ENCODE measurements at places on chromosomes 3 and 15.

- no peak for DNase-seq
These were observed 2.0 kb downstream of the EPHB3 start for GRCh38 chr3:184563561-184563925.

DNA sequence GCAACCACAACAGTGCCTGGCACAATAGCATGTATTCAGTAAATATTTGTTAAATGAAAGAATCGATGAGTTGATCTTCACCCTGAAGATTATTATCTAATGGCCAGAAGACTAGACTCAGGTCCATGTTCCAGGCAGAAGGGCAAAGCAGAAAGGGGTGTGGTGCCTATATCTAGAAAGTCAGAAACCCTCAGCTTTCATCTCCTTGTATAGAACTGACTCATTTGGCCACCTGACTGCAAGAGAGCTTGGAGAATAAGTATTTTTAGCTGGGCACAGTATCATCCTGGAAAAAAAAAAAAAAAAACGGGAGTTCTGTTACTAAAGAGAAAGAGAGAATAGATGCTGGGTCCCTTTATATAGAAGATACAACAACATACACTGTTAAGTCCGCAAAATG lies 69.7 kb upstream of the SPRED1 start:
- DNase-seq: no peak

GRCh38 chr15:58369261-58369701 lies 62.5 kb upstream of the LIPC start:
- DNase-seq: peak; percentile 49

- DNase-seq: no peak
These were observed 83.1 kb upstream of the PRR20G start for GRCh38 chr3:127370906-127371305.

DNA sequence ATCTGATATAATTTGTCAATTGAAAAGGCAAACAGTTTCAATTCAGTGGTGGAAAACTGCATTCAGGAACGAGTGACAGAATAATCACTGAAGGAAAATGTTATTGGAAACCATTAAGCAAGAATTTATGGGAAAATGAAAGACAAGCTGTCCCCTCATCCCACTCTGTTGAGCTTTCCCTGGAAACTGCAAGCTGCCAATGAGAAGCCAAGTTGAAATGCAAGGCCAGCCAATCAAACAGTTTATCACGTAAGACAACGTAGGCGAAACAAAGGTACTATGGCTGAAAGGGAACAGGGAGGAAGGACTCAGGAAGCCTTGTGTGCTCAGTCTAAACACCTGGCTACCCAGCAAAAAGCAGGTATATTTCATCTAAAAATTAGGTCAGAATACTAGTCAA lies 187.9 kb upstream of the ATP10A start:
- DNase-seq: no peak

- no peak for DNase-seq
These were observed 247.6 kb upstream of the PROK2 start for GRCh38 chr3:72032441-72033135.

- DNase-seq: no peak
These were observed 91.2 kb upstream of the PHLDB2 start for GRCh38 chr3:111767756-111768445.

- peak; percentile 86 for DNase-seq
These were observed at the start of gene ZNF148 for GRCh38 chr3:125374996-125375941. TSS of gene ZNF148 (minus strand) at chr3:125375325. CDS start at chr3:125313640, 61,685 bp downstream.

DNA sequence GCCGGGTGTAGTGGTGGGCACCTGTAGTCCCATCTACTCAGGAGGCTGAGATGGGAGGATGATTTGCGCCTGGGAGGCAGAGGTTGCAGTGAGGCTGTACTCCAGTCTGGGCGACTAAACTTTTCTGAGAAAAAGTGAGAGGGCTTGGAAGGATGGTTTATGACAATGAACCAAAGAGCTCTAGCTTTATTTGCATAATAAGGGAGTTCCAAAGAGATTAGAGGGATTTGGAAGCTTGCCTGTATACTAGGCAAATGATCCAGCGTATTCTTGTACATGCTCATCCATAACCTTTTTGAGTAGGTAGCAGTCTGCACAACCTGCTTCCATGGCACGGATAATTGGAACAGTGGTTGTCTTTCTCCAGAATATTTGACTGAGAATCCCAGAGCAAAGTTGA lies 251.1 kb downstream of the CHL1 start:
- DNase-seq: no peak

DNA sequence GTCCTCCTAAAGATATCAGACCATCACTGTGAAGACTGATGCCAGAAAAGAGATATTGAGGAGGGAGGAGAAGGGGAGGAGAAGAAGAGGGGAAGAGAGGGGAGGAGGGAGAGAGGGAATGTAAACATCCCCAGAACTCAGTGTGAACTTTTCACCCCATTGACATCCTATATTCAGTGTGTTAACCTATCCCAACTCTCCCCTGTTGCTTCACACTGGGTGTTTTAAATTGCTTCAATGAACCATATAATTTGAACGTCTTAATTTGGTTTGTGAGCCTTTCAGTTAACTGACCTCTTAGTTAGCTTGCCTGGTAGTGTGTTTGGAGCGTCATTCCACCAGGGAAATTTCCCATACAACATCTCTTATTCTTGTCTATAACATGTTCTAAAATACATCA lies 29.8 kb upstream of the PTPRG start:
- no peak for DNase-seq

- no peak for DNase-seq
These were observed 854.5 kb upstream of the CFAP20DC start for GRCh38 chr3:59904296-59904695.

DNA sequence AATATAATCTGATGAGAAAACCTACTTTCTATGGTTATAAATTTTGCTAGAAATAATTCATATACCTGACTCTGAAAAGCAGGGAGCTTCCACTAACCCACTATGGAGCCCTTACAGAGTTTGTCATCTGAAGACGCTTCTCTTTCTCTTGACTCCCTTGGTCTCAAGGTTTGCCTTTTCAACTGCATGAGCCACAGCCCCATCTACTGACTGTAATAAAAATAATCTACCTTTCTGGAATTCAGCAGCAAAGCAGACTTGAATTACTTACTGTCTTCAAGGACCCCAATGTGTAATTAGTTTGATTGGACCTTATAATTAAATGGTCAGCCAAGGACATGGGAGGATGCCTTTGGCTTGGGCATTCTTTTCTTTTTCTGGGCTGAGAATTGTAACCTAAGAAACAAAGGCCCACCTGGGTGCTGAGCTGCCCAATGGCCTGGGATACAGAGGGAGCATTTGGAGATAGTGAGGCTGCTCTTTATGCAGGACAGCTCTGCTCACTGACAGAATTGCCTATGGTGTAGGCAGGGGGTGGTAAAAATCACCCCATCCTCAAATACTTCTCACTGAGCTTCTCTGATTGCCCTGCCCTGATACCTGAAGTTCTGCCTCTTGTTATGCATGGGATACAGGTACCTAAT lies 178.6 kb upstream of the TRIM42 start:
- peak; percentile 25 for DNase-seq

DNA sequence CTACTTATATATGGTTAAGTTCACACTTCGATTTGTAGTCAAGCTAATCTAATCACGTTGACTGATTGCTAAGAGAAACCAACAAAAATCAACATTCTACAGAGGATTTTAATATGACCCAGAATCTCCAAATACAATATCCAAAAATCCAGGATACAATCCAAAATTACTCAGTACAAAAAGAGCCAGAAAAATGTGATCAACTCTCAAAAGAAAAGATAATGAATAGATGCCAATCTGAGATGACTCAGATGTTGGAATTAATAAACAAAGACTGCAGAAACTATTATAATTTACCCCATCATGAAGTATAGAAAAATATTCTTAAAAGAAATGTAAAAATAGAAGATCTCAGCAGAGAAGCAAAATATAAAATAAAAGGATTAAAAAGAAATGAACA lies 22.3 kb downstream of the HACL1 start:
- DNase-seq: peak; percentile 55

- peak; percentile 63 for DNase-seq
These were observed 63.8 kb downstream of the GMPS start for GRCh38 chr3:155934230-155934629.

GRCh38 chr15:88571153-88571851 lies 24.8 kb upstream of the DET1 start:
- DNase-seq: no peak

DNA sequence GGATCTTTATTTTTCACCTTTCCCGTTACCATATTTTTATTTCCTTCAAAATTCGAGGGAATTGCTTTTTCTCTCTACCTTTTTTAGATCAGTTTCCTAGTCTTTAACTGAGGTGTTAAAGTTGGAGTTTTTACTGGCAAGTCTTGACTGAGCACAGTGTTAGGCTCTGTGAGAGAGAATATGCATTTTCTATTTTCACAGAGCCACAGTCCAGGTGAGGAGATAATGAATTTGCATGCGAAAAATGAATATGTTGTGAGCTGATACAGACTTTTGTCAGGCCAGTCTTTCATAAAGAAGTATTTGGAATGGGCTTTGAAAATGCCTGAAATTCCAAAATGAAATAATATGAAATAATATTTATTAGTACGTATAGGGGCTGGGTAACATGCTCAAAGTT lies 31.9 kb downstream of the MME start:
- no peak for DNase-seq

GRCh38 chr3:5013021-5013906 lies 34.0 kb downstream of the BHLHE40 start:
- peak; percentile 41 for DNase-seq

DNA sequence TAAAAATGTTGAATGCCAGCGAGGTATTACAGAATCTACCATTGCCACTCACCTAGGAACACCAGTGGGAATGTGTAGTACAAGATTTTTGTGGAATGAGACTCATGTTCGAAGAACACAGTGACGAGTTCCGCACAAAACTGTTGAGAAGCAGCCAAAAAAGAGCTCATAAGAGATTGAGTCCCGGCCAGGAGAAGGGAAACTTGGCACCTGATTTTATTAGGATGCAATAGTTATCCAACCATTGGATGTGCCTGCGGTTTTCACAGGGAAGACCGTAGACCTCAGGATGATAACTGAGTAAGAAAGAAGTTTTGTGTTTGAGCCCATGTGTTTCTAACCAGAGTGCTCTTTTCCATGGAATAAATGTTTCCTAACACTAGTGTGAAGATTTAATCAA lies 88.9 kb downstream of the PTPRG start:
- DNase-seq: peak; percentile 53

- no peak for DNase-seq
These were observed 54.5 kb upstream of the ABHD17C start for GRCh38 chr15:80640531-80641121.

- no peak for DNase-seq
These were observed 11.5 kb downstream of the SEMA3F start for GRCh38 chr3:50166620-50167019.

DNA sequence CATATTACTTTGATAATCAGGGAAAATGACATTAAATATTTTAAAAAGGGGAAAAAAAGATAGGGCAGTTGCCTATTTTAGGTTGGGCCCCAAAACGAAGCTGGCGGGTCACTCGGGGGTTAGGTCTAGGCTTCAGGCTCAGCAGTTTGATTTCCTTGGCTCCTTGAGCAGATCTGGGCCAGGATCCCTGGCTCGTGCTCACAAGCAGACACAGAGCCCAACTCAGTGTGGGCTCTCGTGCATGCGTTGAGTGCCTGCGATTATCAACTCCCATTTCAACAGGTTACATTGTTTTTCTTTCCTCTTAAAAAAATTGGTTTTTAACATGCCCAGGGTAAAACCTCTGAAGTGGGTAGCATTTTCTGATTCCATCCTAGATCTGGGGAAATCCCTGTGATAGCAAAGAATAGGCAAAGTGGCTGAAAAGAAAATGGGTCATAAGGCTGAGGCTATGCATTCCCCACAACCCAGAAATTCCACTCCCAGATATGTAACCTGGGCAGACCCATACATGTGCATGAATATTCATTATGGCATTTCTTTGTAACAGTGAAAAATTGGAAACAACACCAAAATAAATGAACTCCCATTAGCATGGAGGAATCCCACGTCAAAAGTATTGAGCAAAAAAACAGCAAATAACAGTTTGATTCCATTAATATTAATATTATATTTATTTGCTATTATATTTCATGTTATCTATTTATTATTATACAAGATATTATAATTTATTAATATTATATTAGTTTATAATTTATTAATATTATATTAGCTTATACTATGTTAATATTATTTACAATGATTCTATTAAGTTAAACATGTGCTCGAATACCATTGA lies 27.8 kb downstream of the FAM43A start:
- no peak for DNase-seq

DNA sequence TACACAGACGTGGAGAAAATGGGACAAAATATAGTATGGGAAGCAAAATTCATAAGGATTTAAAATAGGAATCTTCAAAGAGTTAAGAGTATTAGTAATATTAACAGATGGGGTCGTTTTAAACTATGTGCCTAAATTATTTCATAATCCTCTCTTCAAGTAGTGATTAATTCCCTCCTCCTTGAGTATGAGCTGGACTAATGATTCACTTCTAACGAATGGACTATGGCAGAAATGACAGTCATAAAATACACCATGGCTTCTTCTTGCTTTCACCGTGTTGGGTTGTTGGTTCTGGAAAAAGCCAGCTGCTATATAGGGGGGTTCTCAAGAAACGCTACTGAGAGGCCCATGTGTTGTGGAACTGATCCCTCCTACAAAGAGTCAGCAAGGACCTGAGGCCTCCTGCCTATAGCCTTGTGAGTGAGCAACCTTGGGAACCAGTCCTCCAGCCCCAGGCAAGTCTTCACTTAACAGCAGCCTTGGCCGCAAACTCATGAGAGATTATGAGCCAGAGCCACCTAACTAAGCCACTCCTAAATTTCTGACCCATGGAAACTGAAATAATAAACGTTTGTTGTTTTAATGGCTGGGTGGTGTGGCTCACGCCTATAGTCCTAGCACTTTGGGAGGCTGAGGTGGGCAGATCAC lies 64.8 kb upstream of the ABHD2 start:
- DNase-seq: no peak

DNA sequence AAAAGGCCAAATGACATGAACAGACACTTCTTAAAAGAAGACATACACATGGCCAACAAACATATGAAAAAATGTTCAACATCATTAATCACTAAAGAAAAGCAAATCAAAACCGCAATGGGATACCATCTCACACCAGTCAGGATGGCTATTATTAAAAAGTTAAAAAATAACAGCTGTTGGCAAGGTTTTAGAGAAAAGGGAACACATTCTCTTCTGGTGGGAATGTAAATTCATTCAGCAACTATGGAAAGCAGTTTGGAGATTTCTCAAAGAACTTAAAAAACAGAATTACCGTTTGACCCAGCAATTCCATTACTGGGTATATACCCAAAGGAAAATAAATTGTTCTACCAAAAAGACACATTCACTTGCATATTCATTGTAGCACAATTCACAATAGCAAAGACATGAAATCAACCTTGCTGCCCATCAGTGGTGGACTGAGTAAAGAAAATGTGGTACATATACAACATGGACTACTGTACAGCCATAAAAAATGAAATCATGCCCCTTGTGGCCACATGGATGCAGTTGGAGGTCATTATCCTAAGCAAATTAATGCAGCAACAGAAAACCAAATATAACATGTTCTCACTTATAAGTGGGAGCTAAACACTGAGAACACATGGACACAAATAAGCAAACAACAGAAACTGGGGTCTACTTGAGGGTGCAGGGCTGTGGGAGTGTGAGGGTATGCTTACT lies 190.7 kb upstream of the MCTP2 start:
- DNase-seq: peak; percentile 12
